ENCODE measurements at places on chromosomes 6 and 20.

DNA sequence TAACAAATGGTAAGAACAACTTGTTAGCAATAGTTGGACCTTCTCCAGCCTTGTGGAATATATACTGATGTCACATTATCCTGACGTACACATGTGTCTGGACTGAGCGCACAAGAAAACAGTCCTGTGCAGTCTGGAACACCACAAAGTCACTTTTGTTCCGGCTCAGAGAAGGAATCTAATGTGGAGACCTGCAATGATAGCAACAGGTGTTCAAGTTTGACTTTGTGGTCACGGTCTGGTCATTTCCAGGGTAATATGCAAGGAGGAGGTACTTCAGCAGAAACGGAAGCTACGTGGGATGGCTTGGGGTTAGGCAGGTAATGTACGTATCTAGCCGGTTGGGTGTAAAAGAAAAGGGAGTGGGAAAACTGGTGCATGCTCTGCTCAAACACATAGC lies 687.2 kb upstream of the AGPAT4 start:
- DNase-seq: no peak

GRCh38 chr6:138001750-138002349 lies 105.4 kb downstream of the PERP start:
- no peak for DNase-seq

GRCh38 chr20:9647741-9648140 lies 133.4 kb downstream of the LAMP5 start:
- no peak for DNase-seq

- no peak for DNase-seq
Observed at GRCh38 chr20:36862857-36863668, 12.9 kb upstream of the TLDC2 start.

- DNase-seq: no peak
Observed at GRCh38 chr6:108068618-108069017, 5.9 kb downstream of the OSTM1 start.

GRCh38 chr20:49821381-49821780 lies 8.8 kb downstream of the SLC9A8 start:
- DNase-seq: no peak

DNA sequence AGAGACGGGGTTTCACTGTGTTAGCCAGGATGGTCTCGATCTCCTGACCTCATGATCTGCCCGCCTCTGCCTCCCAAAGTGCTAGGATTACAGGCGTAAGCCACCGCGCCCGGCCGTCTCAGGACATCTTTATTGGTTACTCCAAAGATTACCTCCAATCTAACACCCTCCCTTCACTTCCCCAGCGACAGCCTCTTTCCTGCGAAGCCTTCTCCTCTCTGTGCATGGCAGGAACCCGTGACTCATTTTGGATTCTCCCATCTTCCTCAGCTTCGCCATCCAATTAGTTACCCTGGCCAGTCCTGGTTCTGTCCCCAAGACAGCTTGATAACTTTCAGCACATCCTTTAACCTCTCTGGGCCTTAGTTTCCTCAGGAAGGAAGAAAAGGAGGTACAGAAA lies 51.3 kb upstream of the TOX2 start:
- no peak for DNase-seq
